ENCODE measurements at places on chromosomes 5 and 9. TPM values are rescaled to one million over a fixed set of nuclear protein-coding genes. Genes with fewer than 3 reads are reported as not detected.

GRCh38 chr5:17440766-17441165 lies 57.3 kb upstream of the TAF11L2 start:
- DNase-seq, result no peak

GRCh38 chr9:83119873-83120272 lies 56.9 kb upstream of the RASEF start:
- no peak for DNase-seq

PRDM9 gene
- total RNA-seq, result not detected

DNA sequence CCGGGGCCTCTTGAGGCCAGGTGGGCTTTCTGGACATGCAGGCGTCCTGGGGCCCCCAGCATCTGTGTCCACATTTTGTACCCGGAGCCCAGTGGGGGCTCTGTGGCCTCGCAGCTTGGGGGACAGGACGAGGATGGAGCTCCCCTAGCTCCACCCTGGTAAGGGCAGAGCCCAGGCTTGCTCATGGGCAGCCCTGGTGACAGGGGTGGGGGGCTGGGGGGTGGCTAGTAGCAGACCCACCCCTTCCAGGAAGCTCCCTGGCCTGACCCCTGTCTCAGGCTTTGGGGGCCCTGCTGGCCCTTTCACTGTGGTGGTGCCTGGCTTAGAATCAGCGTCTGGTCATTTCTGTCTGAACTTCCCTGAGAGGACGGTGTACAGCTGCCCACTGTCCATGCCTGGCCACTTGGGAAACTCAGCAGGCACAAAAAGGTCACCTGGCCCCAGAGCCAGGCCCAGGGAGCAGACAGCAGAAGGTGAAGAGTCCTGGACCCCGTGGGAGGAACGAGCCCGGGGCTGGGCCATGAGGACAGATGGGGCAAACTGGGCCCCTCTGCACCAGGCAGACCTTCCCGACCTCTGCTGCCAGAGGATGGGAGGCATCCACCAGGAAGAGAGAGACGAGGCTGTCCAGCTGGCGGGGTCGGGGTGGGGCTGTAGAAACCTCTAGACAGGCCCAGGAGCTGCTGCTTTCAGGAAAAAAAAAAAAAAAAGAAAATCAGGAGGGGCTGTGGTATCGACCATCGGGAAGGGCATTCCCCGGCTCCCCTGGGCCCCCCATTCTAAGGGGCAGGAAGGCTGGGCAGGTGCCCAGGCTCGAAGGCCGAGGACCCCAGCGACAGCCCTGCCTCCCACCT lies 52.8 kb downstream of the EXD3 start:
- no peak for DNase-seq

GRCh38 chr5:181245427-181246275 lies 1.9 kb upstream of the RACK1 start:
- no peak for DNase-seq

- DNase-seq, result no peak
Observed at GRCh38 chr5:75028090-75028489, 24.3 kb downstream of the GCNT4 start.

DNA sequence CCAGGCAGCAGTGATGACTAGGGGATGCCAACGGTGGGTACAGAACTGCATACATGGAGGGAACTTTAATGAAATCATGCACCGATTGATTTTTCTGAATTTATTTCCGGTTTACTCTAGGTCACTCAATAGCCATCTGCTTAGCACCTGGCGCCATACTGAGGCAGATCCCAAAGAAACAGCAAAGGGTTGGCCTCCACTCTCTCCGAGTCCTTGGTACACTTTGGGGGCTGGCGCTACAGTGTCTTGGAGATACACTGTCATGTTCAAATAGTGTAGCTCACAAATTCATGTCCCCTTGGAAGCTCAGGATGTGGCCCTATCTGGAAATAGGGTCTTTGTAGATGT lies 116.3 kb downstream of the BOD1 start:
- DNase-seq, result no peak

- DNase-seq, result no peak
Observed at GRCh38 chr5:135223891-135224625, 175.0 kb downstream of the MACROH2A1 start.

GRCh38 chr5:73418244-73418691 lies 30.3 kb downstream of the FOXD1 start:
- DNase-seq, result no peak

GRCh38 chr5:6736524-6737042 lies 23.4 kb downstream of the TENT4A start:
- DNase-seq, result no peak

DNA sequence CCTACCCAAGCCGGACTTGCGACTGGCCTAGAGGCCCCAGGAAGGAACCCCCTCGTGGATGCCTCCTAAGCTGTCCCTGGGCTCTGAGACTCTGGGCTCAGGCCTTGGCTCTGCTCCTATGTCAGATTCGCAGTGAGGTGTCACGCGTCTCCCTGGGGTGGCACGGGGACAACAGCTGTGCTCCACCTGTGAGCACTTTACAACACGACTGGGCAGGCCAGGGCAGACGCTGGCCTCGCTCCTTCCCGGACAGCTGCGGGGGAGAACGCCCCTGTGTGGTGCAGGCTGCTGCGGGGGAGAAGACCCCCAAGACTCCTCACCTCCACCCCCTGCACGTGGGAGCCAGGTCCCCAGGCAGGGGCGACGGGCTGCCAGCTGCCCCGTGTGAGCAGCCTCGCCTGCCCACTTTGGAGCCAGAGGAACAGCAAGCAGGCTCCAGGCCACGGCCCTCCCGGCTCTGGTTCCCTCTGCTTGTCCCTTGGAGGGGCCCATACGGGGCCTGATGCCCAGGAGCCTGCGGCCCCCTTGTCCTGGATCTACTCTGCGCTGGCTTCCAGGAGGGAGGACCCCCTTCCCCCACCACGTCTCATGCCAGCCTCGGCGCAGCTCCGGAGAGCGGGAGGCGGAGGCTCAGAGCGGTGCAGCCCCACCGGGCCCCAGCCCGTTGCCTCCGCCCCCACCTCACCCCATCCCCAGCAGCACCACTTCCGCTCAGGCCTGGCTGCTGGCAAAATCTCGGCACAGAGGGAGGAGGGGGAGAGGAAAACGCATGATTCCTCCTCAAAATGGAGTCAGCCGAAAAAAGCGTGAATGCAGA lies 36.0 kb downstream of the SARDH start:
- DNase-seq, result peak; percentile 56

GRCh38 chr9:121622387-121623203 lies 28.8 kb upstream of the DAB2IP start:
- DNase-seq, result no peak

DNA sequence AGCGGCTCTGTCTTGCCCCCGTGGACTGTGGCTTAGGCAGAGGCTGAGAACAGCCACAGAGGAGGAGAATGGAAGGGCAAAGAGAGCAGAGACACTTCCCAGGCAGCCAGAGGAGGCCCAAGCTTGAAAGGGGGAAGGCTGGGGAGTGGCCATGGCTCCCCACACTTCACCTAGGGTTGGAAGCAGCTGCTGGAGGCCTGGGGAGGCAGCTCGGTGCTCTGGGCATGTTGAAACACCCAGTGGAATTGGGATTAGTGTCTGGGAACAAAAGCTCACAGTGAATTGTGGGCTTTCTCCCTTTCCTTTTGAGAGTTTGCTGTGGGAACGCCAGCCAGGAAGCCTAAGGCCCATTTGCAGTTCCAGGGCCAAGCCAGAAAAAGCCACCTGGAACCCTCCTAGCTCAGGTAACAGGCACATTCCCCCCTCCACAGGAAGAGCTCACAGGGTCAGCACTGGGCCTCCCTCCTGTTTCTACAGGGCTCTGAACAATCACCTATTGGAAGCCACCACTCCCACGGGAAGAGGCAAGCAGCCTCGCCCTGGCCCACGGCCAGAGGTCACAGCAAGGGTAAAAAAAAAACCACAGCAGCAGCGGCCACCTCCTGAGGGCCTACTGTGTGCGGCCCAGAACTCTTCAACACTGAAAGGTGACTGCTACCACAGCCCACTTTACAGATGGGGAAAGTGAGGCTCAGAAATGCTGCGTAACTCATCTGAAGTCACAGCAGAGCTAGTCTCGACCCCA lies 20.2 kb downstream of the EEIG1 start:
- DNase-seq, result peak; percentile 74

ANKRD18B gene
- total RNA-seq, result not detected

DNA sequence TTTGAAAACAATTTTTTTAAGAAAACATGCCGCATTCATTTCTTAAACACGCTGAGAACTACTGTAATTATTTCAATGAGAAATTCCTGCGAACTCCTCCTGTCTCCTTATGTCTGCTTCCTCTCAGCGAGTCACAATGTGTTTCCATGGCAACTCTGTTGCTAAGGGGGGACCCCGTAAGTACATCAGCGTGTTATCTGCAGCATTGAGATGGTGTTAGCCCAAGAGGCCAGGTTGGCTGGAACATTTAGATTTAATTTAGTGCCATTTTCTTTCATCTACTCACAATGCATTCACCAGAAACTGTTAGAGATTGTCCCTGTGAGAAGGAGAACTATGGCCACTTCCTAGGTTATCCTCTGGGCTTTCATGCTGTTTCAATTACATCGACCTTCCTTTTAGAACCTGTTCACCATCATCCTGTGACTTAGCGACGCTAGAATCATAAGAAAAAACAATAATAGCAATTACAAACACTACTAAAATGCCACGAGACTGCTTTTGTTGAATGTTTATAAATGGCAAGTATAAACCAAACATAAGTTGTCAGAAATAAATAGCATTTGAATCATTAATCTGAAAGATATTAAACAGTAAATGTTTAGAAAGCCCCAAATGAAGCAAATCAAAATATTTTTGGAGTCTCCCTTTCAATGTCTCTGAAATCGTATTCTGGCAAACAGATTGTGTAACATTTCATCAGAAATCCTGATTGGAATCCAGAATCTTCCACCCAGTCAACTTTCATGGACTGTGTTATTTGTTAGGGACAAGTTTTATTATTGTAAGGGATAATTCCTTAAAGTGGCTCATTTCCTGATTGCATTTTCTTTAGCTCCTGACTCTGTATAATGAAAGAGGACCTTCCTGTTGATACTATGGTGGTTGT lies 39.7 kb upstream of the SHC3 start:
- DNase-seq, result peak; percentile 12

GRCh38 chr5:6108540-6108848 lies 269.9 kb downstream of the MED10 start:
- no peak for DNase-seq

DNA sequence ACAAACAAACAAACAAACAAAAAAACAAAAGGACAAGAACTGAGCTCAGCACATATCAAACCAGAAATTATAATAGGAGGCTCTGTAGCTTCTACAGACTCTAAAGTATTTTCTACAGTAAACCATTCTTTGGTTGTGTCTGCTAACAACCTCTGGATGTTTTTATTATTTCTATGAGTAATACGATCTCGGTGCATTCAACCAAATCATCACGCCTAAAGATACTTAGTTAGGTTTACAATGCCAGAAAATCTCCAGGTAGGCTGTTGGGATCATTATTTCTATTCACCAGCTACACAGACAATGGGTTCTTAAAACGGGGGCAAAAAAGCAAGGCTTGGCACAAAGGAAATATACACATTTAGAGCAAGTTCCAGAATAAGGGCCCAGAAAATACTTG lies 41.6 kb upstream of the ALDOB start:
- DNase-seq, result no peak

- DNase-seq, result no peak
Observed at GRCh38 chr9:75997206-75997605, 106.7 kb downstream of the PCSK5 start.

PHYHD1 gene
- 8.0 TPM for total RNA-seq

DNA sequence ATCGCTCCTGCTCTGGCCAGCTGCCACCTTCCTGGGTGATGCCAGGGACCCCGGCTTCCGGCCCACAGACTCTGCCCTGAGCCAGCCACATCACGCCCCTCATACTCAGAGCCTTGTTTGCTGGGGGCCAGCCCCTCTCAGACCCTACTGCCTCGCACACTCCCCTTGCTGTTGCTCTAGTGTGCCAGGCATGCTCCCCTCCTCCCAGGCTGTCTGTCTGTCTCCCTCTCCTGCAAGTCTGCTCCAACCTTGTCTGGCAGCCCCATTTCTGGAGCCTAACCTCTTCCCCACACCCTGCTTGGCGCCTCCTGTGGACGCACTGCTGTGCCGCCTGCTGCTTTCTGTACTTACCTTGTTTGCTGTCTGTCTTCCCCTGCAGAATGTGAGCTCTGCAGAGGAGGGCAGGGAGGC lies 184.7 kb downstream of the HSPA4 start:
- no peak for DNase-seq

GRCh38 chr9:101993771-101994170 lies 255.3 kb upstream of the GRIN3A start:
- DNase-seq, result no peak

- DNase-seq, result no peak
Observed at GRCh38 chr5:8641786-8642505, 773.0 kb downstream of the MTRR start.

DNA sequence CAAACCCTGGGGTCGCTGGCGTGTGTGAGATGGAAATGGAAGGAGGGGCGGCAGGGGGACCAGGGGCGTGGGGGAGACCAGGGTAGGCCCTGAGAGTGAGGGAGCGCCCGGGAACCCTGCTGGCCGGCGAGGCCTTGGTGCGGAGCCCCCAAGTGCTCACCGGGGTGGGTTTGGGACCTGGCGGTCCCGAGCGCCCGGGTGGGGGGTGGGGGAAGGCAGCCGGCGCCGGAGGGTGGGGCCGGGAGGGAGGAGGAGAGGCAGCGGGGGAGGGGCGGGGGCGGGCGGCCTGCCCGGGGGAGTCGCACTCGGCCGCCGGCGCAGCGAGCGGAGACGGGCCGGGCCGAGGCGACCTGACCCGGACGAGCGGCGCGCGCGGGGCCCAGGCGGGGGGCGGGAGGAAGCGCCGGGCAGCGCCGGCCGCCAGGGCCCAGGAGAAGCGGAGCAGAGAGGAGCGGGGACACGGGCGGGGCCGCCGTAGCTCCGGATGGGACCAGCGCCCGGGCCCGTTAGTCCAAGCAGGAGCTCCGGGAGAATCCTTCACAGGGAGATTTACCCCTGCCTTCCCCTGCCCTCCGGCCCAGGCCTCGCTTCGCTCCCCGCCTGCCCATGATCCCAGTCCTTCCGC lies at the start of gene NPR2:
Gene NPR2, plus strand, starts transcription at position 295 of the 625 bp plus-strand sequence. CDS start 818 bp downstream, outside the sequence.
- no peak for DNase-seq

SPATA31C1 gene
- total RNA-seq, result not detected

RGS3 gene
- 19.8 TPM for total RNA-seq

ANKRD33B gene
- 1.1 TPM for total RNA-seq

PCDHB7 gene
- total RNA-seq, result 2.3 TPM

DNA sequence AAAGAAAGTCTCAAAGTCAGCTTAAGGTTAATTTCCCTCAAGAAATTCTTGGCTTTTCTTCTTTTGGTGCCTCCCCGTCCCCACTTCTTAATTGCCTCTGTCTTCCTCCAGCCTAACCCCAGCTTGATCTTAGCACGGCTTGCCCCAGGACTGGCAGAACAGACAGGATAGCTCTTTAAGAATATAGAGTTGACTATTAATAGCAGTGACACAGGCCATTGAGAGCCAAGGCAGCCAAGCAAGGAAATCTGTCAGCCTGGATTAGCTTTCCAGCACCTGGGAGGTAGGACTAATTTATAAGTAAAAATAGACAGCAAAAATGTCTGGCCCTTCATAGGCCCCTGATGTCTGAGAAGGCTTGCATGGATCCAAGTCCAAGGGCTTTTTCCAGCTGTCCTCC lies 384.6 kb upstream of the SLC30A5 start:
- no peak for DNase-seq

GRCh38 chr5:1264211-1264610 lies 30.7 kb downstream of the TERT start:
- no peak for DNase-seq

- no peak for DNase-seq
Observed at GRCh38 chr9:121271368-121272341, 3.7 kb downstream of the GSN start.

- DNase-seq, result no peak
Observed at GRCh38 chr9:126564128-126564527, 49.6 kb upstream of the LMX1B start.

ZNF879 gene
- total RNA-seq, result 3.6 TPM

- peak; percentile 68 for DNase-seq
Observed at GRCh38 chr5:160438316-160439204, 16.9 kb downstream of the PTTG1 start.

GRCh38 chr5:53038196-53038847 lies 49.2 kb downstream of the ITGA2 start:
- DNase-seq, result no peak

All from A673 (cell line).